ENCODE measurements at places on chromosomes 2 and 18.
A peak's percentile ranks its signal among the peaks of the same experiment; 100 is the strongest.

DNA sequence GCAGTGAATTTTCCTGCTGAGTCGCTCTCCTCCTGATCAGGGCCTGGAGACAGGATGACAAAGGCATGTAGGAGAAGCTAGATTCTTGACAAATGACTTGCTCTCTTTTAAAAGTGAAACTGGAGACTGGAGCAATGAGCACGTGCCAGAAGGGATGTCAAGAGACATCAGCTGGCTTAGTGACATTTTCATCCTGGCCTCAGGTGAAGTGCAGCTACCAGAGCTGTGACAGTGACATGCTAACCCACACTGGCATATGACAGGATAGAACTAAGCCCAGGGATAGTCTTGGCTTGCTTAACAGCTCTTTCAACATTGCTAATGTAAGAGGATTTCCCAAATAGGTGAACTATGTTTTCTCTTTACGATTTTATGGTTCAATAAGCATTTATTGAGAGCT, 757.5 kb upstream of the DDX18 start:
- peak; percentile 77 for DNase-seq

DNA sequence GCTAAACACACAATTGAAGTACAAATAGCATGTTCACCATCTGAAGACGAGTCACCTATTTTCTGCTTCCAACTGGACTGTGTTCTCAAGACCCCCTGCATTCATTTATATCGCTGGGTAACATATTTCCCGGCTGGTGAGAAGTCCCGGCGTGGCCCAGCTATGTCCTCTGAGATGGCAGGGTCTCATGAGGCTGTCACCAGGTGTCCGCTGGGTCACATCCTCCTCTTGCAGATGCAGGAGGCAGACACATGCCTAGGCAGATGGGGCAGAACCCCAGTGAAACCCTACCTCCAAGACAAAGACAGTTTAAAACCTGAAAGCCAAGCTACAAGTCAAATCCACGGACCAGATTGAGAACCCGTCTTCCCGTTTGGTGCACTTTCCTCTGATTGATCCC, 36.8 kb upstream of the UBE2F start:
- DNase-seq = no peak

- no peak for DNase-seq
Measured at GRCh38 chr2:67510745-67511144, 113.6 kb downstream of the ETAA1 start.

DNA sequence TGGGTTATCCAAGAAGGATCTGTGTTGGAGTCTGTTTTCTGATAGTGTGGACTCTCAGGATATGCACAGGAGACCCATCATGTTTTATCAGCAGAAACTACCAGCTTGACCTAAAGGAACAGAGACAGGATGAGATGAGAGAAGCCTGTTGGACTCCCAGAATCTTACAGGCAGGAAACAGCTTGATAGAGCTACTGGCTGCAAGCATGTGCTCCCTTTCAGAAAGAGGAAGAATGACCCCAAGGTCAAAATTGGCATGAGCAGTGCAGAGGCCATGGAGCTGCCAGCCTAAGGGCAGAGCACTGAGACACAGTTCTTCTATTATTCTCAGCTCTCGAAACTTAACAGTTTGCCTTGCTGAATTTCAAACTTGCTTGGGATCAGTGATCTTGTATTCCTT, 135.2 kb upstream of the NFATC1 start:
- no peak for DNase-seq

GRCh38 chr18:12417687-12418086, 10.0 kb downstream of the PRELID3A start:
- no peak for DNase-seq

DNA sequence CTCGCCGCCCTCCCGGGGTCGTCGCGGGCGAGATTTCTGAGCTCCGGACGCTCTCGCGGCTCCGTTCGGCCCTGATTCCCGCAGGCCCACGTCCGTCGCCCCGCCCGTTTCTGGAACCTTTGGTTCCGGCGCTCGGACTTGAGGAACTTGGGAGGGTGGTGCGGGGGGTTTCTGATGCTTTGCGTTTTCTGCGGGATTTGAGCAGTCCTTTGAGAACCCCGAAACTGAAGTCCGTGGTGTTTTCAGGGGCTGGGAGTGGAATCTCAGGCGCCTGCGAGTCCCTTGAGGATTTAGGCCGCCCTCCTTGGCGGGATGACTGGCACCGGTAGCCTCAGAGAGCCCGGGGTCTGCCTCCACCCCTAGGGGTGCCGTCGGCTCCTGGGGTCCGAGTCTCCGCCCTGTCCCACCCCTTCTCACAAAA, 336 bp downstream of the THNSL2 start:
- peak; percentile 91 for DNase-seq

DNA sequence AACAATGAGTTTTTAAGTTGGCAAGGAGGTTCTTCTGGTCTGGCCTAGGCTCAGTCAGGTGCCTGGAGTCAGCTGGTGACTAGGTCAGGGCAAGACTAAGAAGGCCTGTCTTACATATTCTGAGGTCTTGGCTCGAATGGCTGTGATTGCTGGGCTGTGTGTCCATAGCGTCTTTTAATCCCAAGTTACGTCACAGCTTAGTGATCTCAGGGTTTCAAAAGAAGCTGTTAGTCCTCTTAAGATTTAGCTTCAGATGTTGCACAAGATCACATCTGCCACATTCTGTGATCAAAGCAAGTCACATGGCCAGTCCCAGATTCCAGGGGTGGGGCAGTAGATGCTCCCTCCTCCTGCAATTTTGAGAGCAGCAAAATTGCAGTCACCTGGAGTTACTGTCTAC, 61.3 kb downstream of the PKP4 start:
- no peak for DNase-seq

- DNase-seq = no peak
Measured at GRCh38 chr2:95569170-95569569, 22.6 kb upstream of the TRIM43 start.

DNA sequence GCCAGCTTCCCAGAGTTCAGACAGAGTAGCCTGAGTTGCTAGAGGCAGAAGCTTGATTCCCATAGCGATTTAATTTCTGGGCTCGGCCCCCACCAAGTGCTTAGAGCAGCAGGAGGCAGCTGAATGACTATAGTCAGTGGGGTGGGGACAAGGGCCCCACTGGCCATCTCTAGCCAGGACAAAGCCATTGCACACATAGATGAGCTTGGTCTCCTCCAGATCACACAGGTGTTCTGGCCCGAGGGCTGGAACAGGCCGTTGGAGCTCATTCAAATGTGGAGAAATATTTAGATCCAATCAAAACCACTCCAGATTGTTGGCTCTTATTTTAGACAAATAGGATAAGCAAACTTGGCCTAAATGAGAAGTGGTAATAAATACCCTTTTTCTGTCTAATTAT, 287.3 kb upstream of the NCKAP5 start:
- peak; percentile 66 for DNase-seq

GRCh38 chr2:95669441-95669991, 77.7 kb downstream of the TRIM43 start:
- no peak for DNase-seq

- no peak for DNase-seq
Measured at GRCh38 chr2:86628091-86628522, 4.4 kb upstream of the RNF103 start.

DNA sequence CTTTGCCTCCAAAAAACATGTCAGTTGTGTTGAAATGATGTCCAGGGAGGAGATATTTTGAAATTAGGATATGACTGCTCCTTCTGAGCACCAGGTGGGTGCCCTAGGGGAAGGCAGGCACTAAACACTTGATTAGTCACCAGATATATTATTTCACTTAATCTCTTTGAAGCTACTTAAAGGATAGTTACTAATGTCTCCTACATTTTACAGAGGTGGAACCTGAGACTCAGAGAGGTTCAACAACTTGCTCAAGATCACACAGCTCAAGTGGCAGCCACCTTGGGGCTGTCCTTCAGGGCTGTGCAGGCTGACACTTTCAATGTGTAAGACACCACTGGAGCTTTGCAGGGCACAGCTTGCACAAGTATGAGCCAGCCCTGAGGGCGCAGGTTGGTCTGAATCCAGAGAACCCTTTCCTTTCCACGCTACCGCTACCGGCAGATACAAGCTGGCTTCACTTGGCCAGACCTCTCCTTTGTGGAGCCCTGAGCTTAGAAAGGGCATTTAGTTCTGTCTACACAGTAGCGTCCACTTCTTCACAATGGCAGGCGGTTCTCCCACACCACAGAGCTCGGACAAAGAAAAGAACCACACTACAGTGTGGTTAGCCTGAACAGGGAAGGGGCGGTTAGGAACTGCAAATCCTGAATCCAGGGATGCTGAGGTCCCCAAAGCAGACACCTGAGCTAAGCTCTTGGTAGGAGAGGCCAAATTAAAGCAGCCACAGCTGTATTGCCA, 16.4 kb downstream of the ALPK2 start:
- DNase-seq = no peak

GRCh38 chr2:20177556-20178248, 47.2 kb downstream of the SDC1 start:
- no peak for DNase-seq

- DNase-seq = no peak
Measured at GRCh38 chr2:102376052-102376591, 20.5 kb downstream of the IL18R1 start.

GRCh38 chr2:137937778-137938177, 26.5 kb upstream of the HNMT start:
- DNase-seq = no peak

DNA sequence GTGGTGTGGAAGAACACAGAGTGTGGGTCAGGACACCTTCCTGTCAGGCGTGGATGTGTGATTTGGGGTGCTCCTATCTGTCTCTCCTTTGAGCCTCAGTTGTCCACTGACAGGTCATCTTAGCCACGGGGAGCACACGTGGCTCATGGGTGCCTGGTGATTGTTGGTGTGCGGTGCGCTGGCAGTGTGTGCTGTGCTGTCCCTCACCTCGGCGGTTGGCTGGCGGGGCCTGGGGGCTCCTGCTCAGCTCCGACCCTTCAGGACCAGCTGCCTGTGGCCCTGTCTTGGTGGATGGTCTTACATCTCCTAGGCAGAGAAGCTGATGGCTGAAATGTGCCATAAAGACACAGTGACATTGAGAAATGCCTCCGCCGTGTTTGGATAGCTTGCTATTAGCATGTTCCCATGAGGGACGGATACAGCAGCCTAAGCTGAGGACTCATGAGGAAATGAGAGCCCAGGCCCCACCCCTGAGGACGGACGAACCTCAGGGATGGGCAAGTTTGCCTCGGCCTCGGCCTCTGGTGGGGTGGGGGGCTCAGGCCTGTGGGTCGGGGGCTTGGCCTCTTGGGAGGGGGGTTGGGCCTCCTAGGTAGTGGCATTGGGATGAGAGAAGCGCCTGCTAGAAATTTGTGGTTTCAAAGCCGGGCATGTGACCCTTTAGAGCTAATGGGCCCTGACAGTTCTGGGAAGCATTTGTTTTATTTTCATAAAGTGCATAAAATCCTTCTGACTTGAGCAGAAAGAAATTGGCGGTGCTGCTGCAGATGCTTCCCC, 20.3 kb upstream of the ASB1 start:
- DNase-seq = no peak

GRCh38 chr2:190947711-190948251, 66.2 kb downstream of the STAT1 start:
- DNase-seq = no peak

DNA sequence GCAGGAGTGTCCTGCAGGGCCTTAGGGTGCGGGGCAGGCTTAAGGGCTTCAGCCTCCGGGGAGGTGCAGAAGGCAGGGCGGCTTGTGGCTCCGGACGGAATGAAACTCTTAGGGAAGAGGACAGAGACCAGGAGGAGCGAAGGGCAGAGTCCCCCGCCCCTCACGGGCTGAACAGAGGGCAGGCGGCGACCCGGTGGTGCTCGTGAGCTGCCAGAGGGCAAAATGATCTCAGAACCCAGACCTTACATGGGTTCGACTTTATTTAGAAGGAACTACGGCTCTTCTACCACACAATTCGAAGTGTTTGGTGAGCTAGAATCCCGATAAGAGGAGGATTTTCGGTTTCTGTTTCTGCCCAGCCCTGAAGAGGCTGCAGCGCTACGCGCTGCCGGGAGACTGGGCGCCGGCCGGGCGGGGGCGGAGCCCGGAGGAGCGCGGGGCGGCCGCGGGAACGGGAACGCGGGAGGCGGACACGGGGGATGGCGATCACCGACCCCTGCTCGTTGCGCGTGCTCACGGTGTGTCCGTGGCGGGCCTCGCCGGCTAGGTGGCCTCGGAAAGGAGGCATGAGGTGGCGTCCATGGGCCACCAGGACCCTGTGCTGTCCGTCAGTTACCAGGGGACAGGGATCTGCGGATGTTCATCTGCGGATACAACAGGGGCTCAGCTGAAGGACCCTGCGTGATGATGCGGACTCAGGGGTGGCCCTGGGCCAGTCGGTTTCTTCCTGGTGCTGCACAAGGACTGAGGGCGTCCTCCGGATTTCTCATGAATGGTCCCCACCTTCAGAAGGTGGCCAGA, 4.2 kb upstream of the SP100 start:
- peak; percentile 92 for DNase-seq

GRCh38 chr2:32824070-32824809, 122.5 kb upstream of the LTBP1 start:
- no peak for DNase-seq

DNA sequence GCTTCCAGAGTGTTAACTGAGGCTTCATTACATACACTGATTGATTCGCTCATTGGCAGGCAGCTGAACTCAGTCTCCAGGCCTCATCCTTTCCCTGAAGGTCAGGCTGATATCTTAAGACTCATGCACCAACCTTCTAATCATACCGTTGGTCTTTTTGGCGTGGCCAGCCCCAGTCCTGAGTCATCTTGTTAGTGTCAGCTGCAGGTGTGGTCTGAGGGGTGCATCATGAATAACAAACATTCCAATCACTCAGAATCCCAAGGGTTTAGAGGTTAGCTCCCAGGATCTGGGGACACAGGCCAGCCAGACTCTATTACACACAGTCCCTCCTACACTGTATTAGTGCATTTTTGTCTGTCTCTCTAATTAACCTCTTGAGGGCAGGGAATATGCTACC, 271.5 kb downstream of the HRH4 start:
- DNase-seq = peak; percentile 78

GRCh38 chr18:10488017-10488416, 33.6 kb downstream of the APCDD1 start:
- no peak for DNase-seq

DNA sequence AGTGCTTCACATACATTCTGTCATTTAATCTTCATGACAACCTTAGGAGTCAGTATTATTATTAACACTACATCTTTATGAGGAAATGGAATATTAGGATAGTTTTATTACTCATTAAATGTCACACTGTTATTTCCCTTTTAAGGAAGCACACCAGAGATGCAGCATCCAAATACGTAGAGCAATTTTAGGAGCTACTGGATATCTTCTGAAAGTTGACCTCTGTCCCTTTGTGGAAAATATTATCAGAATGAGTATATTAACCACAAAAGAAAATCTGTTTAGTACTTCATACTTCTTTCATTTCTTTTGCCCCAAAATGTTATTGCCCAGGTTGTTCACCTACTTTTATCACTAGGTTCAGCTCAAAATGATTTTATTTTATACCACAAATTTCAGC, 72.9 kb upstream of the APCDD1 start:
- DNase-seq = no peak

GRCh38 chr2:2226326-2226725, 104.7 kb downstream of the MYT1L start:
- DNase-seq = no peak
